ENCODE measurements at places on chromosomes 13 and 19. TPM values are rescaled to one million over a fixed set of nuclear protein-coding genes. Genes with fewer than 3 reads are reported as not detected.

GRCh38 chr19:18109733-18110608, 12.4 kb downstream of the MAST3 start:
- H3K27ac ChIP-seq = peak overlapping the region; percentile 48
- peaks cover 15% of the 10 kb centered on the region for H3K36me3 ChIP-seq
- DNase-seq = no peak
- H3K27me3 ChIP-seq = no peaks in the 10 kb centered on the region
- H3K4me3 ChIP-seq = peak overlapping the region; percentile 83

- DNase-seq = no peak
- no peaks in the 10 kb centered on the region for H3K36me3 ChIP-seq
- H3K4me1 ChIP-seq = no peaks in the 10 kb centered on the region
- H3K27me3 ChIP-seq = no peaks in the 10 kb centered on the region
- no peak overlapping the region for H3K4me3 ChIP-seq
Measured at GRCh38 chr13:90415902-90416301, 931.6 kb upstream of the MIR17HG start.

GRCh38 chr13:102198418-102199311, 203.2 kb downstream of the FGF14 start:
- H3K4me3 ChIP-seq = no peak overlapping the region
- no peaks in the 10 kb centered on the region for H3K36me3 ChIP-seq
- no peak for DNase-seq
- no peaks in the 10 kb centered on the region for H3K27me3 ChIP-seq
- no peaks in the 10 kb centered on the region for H3K4me1 ChIP-seq
- no peak overlapping the region for H3K27ac ChIP-seq

- H3K27me3 ChIP-seq = no peaks in the 10 kb centered on the region
- peak overlapping the region; percentile 97 for H3K4me3 ChIP-seq
- peak overlapping the region; percentile 72 for H3K27ac ChIP-seq
- no peak for DNase-seq
- H3K4me1 ChIP-seq = peaks cover 25% of the 10 kb centered on the region
Measured at GRCh38 chr19:35718345-35719041, 690 bp downstream of the KMT2B start.

- peaks cover 4% of the 10 kb centered on the region for H3K4me1 ChIP-seq
- H3K27me3 ChIP-seq = no peaks in the 10 kb centered on the region
- no peak overlapping the region for H3K27ac ChIP-seq
- H3K4me3 ChIP-seq = no peak overlapping the region
Measured at GRCh38 chr13:110408286-110408685, 101.2 kb downstream of the COL4A2 start.

- H3K36me3 ChIP-seq = peaks cover 9% of the 10 kb centered on the region
- H3K27ac ChIP-seq = peak overlapping the region; percentile 57
- DNase-seq = no peak
- H3K27me3 ChIP-seq = no peaks in the 10 kb centered on the region
- peaks cover 38% of the 10 kb centered on the region for H3K4me1 ChIP-seq
- H3K4me3 ChIP-seq = peak overlapping the region; percentile 39
Measured at GRCh38 chr19:19524053-19524452, 4.7 kb upstream of the YJEFN3 start.

DNA sequence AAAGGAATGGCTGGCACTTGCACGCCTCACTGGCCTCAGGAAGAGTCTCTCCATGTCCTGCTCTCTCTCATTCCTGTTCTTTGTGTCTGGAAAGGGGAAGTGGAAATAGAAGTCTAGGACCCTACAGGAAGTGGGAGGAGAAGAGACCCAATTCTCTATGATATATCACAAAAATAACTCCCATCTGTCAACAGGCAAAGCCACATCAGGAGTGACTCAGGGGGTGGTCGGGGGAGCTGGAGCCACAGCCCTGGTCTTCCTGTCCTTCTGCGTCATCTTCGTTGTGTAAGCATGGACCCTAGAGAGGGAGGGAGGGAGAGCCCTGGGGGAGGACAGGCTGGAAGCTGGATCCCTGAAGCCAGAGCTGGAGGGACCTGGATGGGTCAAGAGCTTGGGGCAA, 3.0 kb downstream of the SIGLEC9 start:
- H3K27me3 ChIP-seq = no peaks in the 10 kb centered on the region
- no peaks in the 10 kb centered on the region for H3K36me3 ChIP-seq
- H3K4me1 ChIP-seq = peaks cover 5% of the 10 kb centered on the region
- no peak for DNase-seq

- no peak overlapping the region for H3K27ac ChIP-seq
- no peaks in the 10 kb centered on the region for H3K36me3 ChIP-seq
- H3K27me3 ChIP-seq = no peaks in the 10 kb centered on the region
Measured at GRCh38 chr13:104206450-104207044, 1140.3 kb upstream of the SLC10A2 start.

DNA sequence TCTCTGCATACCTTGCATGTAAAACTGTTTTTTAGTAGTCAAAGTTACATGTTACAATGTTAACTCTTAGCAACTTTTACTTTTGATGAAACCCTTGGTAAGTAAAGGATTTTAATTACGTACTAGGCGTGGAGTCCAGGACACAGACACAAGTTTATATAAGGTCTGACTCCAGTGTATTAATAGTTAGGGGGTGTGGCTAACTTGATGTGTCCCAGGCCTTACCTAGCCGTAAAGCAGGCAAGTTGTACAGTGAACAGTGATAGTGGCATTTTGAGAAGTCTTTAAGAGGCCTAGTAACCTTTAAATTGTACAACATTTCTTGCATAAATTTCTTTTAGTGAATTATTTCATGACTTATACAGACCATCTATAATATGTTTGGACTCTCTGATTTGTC, 5.9 kb downstream of the ZNF714 start:
- H3K27me3 ChIP-seq = no peaks in the 10 kb centered on the region
- H3K4me1 ChIP-seq = no peaks in the 10 kb centered on the region
- no peak overlapping the region for H3K27ac ChIP-seq

DNA sequence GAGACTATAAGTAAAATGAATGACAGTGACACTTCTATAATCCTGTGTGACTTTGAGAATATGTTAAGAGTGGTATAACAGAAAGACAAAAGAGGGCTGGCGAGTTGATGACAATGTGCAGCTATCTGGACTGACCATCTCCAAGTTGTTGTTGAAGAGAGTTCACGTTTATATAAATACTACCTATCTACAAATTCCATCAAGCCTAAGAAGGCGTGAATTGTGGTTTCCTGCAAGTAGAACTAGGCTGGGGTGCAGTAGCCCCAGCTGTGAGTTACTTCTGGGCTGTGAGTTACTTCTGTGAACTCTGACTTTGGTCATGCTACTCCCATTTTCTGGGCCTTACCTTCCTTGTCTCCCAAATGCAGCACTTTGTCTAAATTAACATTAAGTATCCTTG, 561.0 kb downstream of the TBC1D4 start:
- H3K36me3 ChIP-seq = no peaks in the 10 kb centered on the region
- no peak for DNase-seq
- no peak overlapping the region for H3K4me3 ChIP-seq
- H3K4me1 ChIP-seq = no peaks in the 10 kb centered on the region

DNA sequence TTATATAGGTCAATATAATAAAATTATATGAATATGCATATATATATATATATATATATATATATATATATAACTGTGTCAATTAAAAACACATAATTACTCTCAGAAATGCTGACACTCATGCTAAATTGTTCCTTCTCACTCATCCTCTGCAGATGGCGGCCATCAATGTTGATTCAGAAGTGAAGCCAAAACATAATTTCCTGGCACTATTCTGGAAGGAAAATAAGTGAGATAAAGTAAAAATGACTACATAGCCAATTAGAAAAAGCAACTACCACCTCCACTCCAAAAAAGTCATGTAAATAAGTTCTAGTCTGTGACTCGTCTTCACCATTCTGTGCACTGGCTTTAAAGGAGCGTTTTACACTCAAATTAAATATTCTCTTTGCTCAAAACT, 423.3 kb downstream of the EFNB2 start:
- no peaks in the 10 kb centered on the region for H3K27me3 ChIP-seq
- H3K36me3 ChIP-seq = no peaks in the 10 kb centered on the region
- H3K4me1 ChIP-seq = no peaks in the 10 kb centered on the region
- H3K27ac ChIP-seq = no peak overlapping the region
- no peak overlapping the region for H3K4me3 ChIP-seq

DNA sequence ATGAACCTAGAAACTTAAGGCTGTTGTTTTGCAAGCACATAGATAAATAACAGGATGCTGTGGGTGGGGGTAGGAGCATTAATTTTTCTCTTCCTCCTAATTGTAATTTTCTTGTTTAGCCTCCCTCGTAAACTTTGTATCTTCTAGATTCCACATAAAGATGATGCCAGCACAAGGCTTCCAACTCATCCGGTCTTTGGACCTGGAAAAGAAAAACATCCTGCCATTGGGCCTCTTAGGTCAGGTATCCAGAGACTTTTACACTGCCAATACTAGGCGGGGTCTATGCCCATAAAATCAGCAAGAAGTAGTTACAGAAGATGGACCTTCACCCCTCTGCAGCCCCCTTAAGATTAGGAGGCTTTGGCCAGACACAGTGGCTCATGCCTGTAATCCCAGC, 35.4 kb upstream of the KPNA3 start:
- H3K27ac ChIP-seq = no peak overlapping the region
- no peak overlapping the region for H3K4me3 ChIP-seq
- no peaks in the 10 kb centered on the region for H3K36me3 ChIP-seq
- H3K4me1 ChIP-seq = no peaks in the 10 kb centered on the region
- no peak for DNase-seq
- H3K27me3 ChIP-seq = no peaks in the 10 kb centered on the region

GRCh38 chr13:60134376-60134775, 29.4 kb downstream of the DIAPH3 start:
- H3K4me3 ChIP-seq = no peak overlapping the region
- no peaks in the 10 kb centered on the region for H3K4me1 ChIP-seq
- H3K27ac ChIP-seq = no peak overlapping the region
- no peaks in the 10 kb centered on the region for H3K36me3 ChIP-seq

EPSTI1 gene
- 31.4 TPM for total RNA-seq

LILRA6 gene
- 0.10 TPM for total RNA-seq

NALCN gene
- not detected for total RNA-seq
